ENCODE measurements at places on chromosomes 6 and 20.
A peak's percentile ranks its signal among the peaks of the same experiment; 100 is the strongest.

DNA sequence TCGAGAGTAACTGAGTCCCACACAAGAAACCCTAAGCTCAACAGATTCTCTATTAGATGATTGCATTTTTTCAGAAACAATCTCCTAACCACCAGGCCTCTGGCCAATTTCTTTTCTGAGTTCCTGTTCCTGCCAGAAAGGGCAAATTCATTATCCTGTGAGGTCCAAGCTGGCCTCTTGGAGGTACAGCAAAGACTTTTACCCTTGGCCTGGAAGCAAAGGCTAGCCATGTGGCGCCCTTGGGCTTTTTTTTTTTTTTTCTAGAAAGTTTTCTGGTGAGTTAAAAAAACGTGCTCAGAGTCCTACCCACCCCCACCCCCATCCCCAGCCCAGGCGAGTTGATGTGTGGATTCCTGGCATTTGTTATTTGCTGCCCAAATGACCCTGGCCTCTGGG is 59.0 kb upstream of the EEF1A1 start:
- DNase-seq: peak; percentile 58

DNA sequence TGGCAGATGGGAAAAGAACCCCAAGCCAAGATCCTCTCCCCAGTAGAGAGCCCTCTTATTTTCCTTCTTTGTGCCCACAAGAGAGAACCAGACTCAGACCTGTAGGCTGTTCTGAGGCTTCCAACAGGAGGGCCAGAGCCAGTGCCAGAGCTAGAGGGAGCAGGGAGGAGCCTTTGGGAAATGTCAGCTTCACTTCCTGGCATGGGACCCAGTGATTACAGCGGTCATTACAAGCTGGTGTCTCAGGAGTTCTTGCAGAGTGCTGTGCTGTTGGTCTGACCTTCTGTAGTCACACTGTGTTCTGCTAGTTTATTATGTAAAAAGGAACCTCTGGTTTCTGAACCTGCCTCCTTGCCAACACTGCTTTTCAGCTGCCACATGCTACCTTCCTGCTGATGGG is 38.9 kb downstream of the STK35 start:
- no peak for DNase-seq

- DNase-seq: no peak
Observed at GRCh38 chr20:43186312-43186711, 3.4 kb downstream of the PTPRT start.

DNA sequence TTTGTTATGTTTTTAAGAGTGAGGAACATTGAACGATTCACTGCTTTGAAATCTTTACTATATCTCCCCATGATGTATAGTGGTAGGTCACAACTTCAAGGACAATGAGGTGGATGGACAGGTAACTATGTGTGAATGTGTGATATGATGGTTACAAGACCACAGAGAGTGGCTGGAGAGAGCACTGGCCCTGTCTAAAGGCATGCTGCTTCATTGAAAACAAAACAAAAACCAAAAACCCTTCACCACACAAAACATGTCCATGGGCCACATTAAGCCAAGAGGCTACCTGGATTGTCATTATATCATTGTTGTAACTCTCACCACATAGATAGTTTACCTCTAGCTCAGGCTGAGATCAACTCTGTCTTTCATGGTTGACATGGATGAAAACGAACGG is 180.6 kb upstream of the TENT5A start:
- no peak for DNase-seq

- DNase-seq: peak; percentile 17
Observed at GRCh38 chr6:21164768-21165326, 428.7 kb upstream of the SOX4 start.

DNA sequence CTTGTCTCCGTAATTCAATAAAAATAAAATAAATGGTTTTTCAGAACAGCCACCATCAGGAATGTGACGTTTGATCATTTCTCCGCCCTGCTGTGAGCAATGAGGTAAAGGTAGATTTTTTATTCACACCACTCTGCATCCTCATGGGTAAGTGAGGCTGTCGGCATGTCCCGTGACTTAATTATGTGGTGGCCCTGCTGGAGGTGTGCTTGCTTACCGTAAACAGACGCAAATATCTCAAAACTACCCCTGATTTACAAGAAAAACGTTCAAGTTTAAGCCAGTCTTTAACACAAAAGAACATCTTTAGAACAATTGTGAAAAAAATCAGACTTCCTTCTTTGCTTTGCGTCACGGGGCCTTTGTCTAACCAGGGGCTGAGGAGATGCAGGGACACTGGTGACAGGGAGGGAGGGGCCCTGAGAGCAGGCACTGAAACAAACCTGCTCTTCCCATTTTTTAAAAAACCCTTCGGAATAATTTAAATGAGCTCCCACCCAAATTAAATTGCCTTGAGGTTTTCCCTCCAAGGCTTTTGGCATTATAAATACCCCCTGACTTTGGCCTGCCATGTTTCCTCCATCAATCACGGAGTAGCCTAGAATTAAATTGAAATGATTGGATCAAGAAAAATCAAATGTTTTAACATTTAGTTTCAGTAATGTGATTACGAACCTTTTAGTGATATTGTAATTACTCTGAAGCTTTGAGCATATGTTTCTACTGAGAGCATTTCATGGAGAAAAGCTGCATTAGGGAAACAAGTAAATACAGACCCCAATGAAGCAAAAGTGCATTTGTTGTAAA is 13.4 kb downstream of the PRKN start:
- DNase-seq: no peak

GRCh38 chr20:14434384-14435136 is 97.1 kb upstream of the FLRT3 start:
- DNase-seq: no peak

DNA sequence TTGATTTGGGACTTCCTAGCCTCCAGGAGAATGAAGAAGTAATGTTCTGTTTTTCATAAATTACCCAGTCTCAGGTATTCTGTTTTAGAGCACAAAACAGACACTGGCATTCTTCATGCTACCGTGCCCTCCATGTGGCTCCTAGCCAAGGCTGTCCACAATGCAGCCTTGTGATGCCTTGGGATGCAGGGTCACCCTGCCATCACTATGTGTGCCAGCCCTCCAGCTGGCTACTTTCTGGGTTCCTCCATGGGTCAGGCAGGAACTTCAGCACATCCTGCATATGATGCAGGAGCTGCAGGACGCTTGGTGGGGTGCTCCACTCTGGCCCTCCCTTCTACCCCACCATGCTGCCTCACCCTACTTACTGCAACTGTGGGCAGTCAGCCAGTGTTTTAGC is 38.0 kb upstream of the FAM50B start:
- DNase-seq: no peak

- no peak for DNase-seq
Observed at GRCh38 chr6:12608874-12609273, 107.7 kb upstream of the PHACTR1 start.

DNA sequence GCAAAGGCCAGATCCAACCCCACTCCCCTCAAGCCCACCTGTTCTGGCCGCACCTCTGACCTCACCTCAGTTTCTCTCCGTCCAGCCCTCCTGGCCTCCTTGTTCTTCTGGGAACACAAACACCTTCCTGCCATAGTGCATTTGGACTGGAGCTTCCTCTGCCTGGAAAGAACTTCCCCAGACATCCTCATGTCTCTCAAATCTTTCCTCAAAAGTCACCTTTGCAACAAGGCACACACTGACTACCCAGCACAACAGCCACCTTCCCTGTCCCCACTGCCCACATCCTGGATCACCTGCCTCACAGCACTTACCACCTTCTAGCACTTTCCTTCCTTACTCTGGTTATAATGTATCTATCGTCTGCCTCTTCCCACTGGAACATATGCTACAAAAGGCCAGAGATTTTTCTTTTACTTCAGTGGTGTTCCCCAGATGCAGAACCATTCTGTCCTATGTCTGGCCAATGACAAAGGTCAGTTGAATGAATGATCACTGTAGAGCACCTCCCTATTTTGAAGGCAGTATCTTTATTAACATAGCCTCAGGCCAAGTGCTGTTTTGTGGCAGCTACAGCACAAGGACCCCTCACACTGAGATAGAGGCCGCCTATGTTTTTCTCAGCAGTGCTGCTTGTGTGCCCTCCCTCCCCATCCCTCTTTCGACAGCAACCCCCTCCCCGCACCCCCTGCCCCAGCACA is 4.1 kb downstream of the HLA-B start:
- no peak for DNase-seq

DNA sequence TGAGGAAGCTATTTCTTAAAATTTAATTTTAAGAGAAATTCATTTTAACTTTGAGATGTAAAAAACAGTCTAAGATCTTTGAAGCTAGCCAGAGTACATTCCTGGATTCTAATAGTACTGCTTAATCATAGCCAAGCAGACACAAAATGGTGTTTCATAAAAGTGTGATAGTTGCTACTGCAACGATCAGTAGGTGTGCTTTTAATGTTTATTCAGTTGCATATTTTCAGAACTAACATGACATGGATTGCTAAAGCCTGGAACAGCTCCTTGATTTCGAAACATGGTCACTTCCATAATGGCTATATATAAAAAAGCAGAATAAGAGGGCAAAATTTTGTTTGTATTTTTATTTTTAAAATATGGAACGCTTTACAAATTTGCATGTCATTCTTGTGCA is 35.5 kb downstream of the SESN1 start:
- DNase-seq: peak; percentile 84

DNA sequence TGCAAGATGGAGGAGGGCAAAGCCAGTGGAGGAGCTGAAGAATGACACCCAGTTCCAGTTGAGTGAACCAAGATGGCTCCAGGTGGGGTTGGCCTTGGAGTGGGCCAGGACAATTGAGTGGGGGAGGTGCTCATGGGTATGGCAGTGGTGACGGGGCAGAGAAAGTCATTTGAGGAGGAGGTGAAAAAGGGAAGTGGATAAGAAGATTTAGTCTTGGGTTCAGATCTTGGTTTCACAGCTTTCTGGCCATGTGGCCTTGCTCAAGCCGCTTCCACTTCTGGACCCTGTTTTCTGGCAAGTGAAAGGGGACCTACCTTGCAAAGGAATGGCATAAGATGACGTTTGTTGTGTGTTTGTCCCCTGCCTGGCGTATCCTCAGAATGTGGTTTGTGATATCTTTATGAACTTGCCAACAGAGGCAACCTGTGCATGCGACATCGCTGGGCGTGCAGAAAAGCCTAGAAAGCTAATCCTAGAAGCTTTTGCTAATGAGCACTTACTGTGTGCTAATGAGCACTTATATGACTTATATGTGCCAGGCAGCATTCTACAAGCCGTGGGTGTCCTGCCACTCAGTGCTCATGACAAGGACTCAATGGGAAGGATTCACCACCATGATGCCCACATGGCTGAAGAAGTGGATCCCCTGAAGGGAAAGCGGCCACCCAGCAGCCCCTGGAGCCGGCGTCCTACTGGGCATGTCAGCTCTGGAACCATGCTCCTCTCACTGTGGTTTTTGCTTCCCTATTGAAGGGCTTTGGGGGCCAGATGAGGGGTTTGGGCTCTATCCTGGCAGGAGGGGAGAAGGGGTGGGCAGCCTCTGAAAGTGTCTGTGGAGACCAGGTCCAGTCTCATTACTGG is 23.6 kb upstream of the STX16 start:
- DNase-seq: no peak

DNA sequence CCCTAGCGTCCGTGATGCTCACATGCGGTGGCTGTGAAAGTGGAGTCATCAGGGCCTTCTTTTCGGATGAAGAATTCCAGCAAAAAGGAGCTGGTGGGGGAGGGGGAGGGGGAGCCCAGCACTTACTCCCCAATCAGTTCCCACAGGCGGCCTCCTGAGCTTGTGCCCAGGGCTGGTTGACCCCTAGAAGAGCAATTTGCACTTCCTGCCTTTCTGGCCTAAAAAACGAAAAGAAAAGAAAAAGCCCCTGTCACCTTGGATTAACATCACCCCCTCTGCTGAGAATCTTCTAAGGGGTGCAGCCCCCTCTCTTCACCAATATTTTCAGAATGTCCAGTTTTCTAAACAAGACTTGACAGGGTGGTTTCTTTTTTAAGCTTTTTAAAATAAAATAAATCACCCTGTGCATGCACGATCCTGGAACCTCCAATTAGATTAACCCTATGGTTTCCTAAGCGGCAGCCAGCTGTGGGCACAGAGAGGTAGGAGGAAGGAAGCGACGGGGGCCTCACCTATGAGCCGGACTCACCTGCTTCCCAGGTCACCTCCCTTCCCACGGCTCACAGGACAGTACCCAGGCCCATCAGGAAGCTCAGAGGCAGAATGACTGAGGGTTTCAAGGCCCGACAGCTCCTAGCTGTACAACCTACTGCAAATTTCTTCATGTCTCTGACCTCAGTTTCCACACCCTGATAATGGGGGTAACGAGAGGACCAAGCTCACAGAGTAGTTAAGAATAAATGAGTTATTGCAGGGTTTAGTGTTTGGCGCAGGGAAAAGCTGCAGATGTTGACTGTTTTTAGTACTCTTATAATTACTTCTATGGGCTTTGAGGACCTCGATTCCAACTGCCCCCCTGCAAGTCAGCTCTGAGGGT is 10.5 kb upstream of the TGM2 start:
- DNase-seq: no peak

DNA sequence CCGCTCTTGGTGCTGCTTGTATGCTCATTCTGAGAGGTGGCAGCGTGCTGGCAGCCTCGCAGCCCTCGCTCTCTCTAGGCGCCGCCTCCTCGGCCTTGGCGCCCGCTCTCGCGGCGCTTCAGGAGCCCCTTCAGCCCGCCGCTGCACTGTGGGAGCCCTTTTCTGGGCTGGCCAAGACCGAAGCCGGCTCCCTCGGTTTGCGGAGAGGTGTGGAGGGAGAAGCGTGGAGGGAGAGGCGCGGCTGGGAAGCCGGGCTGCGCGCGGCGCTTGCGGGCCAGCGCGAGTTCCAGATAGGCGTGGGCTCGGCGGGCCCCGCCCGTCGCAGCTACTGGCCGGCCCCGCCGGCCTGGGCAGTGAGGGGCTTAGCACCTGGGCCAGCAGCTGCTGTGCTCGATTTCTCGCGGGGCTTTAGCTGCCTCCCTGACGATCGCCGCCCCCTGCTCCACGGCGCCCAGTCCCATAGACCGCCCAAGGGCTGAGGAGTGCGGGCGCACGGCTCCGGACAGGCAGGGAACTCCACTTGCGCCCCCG is 19.5 kb upstream of the FAM8A1 start:
- DNase-seq: no peak

DNA sequence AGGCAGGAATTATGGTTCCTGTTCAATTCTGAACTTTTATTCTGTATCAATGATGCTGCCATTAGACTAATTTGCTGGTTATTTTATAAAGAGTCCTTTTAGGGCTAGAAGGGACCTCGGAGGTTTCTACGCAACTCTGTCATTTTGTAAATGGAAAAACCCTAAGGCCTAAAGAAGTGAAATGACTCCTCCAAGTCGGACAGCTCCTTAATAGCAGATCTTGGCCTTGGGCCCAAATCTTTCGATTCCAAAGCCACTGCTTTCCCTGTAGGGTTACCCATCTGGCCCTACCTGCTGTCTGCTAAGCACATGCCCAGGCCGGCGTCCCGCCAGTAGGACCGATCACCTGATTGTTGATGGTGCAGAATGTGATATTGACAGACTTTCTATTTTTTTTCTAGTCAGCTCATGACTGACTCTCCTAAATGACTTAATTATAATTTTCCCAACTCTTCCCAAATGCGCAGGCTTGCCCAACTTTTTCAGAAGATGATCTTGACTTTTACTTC is 40.2 kb downstream of the PLEKHG1 start:
- no peak for DNase-seq

GRCh38 chr20:20752712-20753111 is 40.3 kb upstream of the RALGAPA2 start:
- DNase-seq: peak; percentile 33

GRCh38 chr6:128767705-128768104 is 115.2 kb upstream of the LAMA2 start:
- DNase-seq: no peak
